ENCODE measurements at places on chromosomes 5 and 9.

- no peak for DNase-seq
Measured at GRCh38 chr5:14400085-14400484, 181.5 kb upstream of the OTULINL start.

DNA sequence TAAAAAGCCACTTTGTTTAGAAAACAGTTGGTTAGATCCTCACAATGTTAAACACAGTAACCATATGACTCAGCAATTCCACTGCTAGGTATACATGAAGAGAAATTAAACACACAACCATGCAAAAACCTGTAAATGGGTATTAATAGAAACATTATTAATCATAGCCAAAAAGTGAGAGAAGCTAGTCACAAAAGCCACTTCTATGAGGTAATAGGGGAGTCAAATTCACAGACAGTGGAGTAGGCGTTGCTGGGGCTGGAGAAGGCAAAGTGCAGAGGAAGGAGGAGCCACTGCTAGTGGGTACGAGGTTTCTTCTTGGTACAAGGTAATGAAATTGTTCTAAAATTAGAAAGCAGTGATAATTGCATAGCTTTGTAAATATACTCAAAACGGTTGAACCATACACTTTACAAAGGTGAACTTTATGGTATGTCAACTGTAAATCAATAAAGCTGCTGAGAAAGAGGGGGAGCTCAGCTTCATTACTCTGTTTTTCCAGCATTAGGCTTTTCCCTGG is 364.4 kb downstream of the GADD45G start:
- DNase-seq, result no peak

- no peak for DNase-seq
Measured at GRCh38 chr9:137891588-137892423, 14.2 kb downstream of the CACNA1B start.

DNA sequence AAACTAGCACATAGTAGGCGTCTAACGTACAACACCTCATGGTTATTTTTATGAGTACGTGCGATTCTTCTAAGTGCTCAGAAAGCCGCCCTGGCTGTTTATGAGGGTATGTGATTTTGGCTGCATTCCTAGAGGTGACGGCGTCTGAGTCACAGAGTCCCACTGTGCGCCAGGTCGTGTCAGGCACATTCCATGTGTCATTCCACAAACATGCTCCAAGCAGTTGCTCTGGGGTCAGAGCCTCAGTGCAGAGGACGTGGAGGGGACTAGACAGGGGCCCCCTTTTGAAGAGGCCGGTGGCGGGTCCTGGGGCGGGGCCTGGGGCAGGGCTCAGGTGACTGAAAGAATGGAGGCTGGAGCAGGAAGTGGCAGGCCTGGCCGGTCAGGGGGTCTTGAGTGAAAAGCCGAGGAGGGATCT is 51.9 kb downstream of the NEK6 start:
- DNase-seq, result no peak

- DNase-seq, result no peak
Measured at GRCh38 chr5:88941581-88941980, 58.6 kb upstream of the MEF2C start.

All from right renal pelvis (tissue), 4 donors.